SJSA1 (cell line): ENCODE measurements at places on chromosomes 6 and 20. TPM values are rescaled to one million over a fixed set of nuclear protein-coding genes. Genes with fewer than 3 reads are reported as not detected.

DNA sequence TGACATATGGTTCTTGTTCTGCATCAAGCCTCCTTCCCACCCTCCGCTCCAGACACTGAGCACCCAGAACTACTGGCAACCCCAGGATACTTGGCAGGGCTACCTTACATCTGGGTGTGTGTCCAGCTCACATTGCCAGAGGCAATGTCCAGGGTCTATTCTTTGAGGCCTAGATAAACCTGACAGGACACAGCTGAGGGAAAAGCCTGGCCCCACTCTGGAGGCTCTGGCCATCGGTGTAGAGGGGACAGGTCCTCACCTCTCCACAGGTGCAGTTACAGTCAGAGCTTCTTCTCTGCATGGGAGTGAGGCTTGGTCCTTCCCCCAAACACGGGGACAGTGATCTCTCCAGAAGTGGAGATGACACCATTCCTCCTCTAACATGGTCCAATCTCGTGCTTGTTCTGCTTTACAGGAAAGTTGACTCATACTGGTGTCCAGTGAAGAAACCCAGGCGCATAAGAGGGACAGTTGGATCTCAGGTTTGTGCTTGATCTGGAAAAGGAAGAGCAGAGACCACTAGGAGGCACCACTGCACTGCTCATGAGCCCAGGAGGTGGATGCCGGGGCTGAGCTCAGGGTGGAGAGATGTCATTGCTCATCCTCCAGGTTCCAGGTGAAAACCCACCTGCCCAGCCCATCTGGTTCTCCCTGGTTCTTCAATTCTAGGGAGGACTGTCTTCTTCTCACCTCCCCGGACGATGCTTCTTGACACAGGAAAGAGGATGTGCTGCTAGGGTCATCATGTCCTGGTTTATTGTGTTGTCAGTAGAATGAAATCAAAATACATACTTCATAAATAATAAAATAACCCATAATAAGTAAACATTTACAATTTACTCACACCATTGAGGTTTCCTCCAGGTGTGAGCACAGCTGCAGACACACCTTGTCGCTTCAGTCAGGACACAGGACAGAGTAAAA is 14.7 kb downstream of the HLA-F start:
- no peaks in the 10 kb centered on the region for H3K27me3 ChIP-seq
- DNase-seq, result peak; percentile 59
- H3K27ac ChIP-seq, result no peak overlapping the region
- no peak overlapping the region for H3K4me3 ChIP-seq
- no peaks in the 10 kb centered on the region for H3K36me3 ChIP-seq

DNA sequence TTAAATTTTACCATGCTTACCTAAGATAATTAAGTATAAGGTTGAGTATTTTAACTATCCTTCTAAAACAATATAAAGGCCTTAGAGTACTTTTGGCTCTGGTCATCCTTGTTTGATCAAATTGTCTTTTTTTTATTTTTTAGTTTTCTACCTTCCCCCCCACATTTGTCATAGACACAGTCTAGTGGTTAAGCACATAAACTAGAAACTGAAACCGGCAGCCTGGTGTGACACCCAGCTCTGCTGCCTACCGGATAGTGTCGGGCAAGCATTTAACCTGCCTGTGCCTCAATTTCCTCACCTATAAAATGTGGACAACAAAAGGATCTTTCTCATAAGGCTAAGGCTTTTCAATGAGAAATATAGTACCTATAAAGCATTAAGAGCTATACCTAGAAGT is 21.6 kb upstream of the TULP4 start:
- H3K4me3 ChIP-seq, result no peak overlapping the region
- no peaks in the 10 kb centered on the region for H3K27me3 ChIP-seq
- no peaks in the 10 kb centered on the region; the same call in 1 of the 2 replicates for H3K4me1 ChIP-seq
- no peak overlapping the region for H3K27ac ChIP-seq

GRCh38 chr6:136529710-136530109 is 20.5 kb downstream of the MAP7 start:
- H3K27ac ChIP-seq, result no peak overlapping the region
- H3K27me3 ChIP-seq, result peaks cover 13% of the 10 kb centered on the region
- DNase-seq, result no peak

DNA sequence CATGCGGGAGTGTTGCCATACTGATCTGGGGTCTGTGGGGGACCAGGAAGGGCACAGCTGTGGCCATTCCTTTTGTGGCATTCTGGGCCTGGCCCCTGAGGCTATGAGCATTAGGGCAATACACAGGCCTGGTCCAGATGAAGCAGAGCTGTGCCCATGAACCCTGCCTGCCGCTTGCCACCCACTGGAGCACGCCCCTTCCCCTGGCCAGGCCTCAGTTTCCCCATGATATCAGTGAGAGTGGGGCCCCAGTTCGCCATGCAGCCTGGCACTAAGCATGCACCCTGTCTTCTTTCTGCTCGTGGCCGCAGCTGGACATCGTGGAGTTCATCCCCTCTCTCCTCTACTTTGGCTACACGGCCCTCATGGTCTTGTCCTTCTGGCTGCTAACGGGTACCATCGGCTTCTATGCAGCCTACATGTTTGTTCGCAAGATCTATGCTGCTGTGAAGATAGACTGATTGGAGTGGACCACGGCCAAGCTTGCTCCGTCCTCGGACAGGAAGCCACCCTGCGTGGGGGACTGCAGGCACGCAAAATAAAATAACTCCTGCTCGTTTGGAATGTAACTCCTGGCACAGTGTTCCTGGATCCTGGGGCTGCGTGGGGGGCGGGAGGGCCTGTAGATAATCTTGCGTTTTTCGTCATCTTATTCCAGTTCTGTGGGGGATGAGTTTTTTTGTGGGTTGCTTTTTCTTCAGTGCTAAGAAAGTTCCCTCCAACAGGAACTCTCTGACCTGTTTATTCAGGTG is 42.4 kb downstream of the PLAGL2 start:
- no peak overlapping the region for H3K4me3 ChIP-seq
- H3K27me3 ChIP-seq, result no peaks in the 10 kb centered on the region
- no peak for DNase-seq
- peaks cover 55% of the 10 kb centered on the region for H3K36me3 ChIP-seq
- no peaks in the 10 kb centered on the region for H3K4me1 ChIP-seq

DNA sequence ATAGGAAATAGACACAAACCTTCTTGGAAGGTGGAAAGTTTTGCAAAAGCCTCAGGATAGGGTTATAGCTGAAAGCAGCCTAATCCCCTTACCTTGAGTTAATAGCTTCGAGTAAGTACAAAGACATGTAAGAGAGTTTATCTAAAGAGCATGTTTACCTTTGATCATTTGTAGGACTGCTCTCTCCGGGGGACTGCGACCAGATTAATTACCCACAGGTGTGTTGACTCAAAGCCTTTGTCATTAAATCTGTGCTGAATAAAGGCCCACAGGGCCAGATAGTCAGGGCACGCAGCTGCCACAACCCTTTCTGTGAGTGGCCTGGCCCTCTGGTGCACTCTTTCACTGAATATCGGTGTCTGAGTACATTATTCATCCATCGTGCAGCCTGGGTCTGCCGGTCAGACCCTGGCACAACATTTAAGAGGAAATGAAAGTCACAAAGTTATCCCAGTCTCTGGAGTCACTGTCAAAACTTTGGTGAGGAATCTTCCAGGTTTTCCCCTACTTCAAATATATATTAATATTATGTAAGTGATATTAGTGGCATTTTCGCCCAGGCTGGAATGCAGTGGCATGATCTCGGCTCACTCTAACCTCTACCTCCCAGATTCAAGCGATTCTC is 5.4 kb upstream of the MICA start:
- no peak overlapping the region for H3K27ac ChIP-seq
- peaks cover 4% of the 10 kb centered on the region for H3K36me3 ChIP-seq
- peaks cover 22% of the 10 kb centered on the region for H3K4me1 ChIP-seq
- no peak for DNase-seq

GRCh38 chr20:32327087-32327681 is 30.9 kb upstream of the ASXL1 start:
- H3K36me3 ChIP-seq, result peaks cover 23% of the 10 kb centered on the region
- DNase-seq, result no peak
- peaks cover 18% of the 10 kb centered on the region for H3K4me1 ChIP-seq
- H3K27ac ChIP-seq, result no peak overlapping the region
- H3K27me3 ChIP-seq, result no peaks in the 10 kb centered on the region

- DNase-seq, result no peak
- H3K27ac ChIP-seq, result no peak overlapping the region
- no peaks in the 10 kb centered on the region for H3K36me3 ChIP-seq
- no peak overlapping the region for H3K4me3 ChIP-seq
- no peaks in the 10 kb centered on the region for H3K4me1 ChIP-seq
- H3K27me3 ChIP-seq, result no peaks in the 10 kb centered on the region
Observed at GRCh38 chr6:168516944-168517741, 76.2 kb downstream of the SMOC2 start.

DNA sequence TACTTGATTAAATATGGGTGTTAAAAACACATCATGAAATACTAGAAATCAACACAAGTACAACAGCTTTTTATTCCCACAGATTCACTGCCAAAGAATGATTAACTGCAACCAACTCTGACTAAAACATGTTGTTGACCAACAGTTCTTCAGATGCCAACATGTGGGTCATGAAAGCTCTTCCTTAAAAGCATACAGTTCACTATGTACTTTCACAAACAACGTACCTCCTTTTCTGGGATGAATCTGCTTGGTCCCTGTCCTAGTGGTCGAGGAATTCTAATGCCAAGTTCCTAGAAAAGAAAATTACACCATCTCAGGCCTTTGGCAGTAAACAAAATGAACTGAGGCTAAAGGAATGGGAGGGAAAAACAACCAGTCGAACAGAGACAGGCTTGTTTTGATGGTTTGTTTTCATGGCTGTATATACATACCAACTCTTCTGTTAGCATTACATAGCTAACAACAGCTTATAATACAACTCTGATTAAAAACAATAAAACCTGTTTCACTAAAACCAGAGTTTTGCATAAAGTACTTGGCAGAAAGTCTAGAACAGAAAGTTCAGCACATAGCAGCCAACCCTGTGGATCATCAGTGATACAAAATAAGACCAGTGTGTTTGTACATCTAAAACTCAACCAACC is 92.5 kb downstream of the SESN1 start:
- DNase-seq, result no peak
- no peak overlapping the region for H3K4me3 ChIP-seq
- 0 out of 2 replicates have a peak, but pooled peaks cover 4% of the 10 kb centered on the region for H3K36me3 ChIP-seq
- no peaks in the 10 kb centered on the region for H3K27me3 ChIP-seq
- no peak overlapping the region for H3K27ac ChIP-seq

DNA sequence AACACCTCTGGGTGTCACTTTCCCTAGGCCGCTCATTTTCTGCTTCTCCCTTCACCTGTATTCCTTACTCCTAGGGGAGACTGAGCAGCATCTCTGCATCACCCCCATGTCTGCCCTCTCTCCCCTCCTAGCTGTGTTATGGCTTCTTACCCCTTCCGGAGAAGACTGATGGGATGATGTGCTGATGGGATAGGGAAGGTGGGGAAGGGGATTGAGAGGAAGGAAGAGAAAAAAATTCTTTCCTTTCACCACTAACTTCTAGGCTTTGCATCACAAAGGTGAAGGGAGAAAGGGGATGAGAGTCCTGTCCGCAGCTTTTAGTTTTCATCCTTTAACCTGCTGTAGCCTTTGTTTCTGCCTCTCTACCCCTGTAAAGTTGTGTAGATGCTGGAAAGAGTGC is 26.7 kb downstream of the AKAP7 start:
- no peak for DNase-seq
- no peaks in the 10 kb centered on the region for H3K27me3 ChIP-seq
- no peak overlapping the region for H3K27ac ChIP-seq
- H3K4me1 ChIP-seq, result peaks cover 13% of the 10 kb centered on the region

DNA sequence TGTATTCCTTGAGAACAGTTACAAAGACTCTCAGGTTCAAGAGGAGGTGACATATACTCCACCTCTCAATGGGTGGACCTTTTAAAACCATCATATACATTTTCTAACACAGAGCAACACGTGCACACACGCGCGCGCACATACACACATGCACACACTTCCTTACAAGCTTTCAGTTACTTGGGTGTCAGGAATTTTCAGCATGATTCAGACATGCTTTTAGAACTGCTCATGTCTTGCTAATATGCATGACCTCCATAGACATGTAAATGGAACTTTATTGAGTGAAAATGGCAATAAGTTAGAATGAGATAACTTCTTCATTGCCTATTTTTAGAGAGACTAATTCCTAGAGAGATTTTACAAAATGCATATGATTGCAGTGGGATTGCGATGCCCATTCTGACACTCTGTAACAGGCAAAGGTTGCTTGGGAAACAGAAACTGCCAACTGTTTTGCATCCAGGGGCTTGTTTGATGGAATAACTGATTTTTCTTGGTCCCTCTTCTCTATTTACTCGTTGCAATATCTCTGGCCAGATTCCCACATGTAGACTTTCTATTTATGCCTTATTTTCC is 531.4 kb upstream of the RNF217 start:
- DNase-seq, result no peak
- H3K4me3 ChIP-seq, result no peak overlapping the region
- H3K36me3 ChIP-seq, result no peaks in the 10 kb centered on the region
- H3K27me3 ChIP-seq, result no peaks in the 10 kb centered on the region

- no peaks in the 10 kb centered on the region for H3K36me3 ChIP-seq
- H3K4me1 ChIP-seq, result peaks cover 6% of the 10 kb centered on the region; the same call in 1 of the 2 replicates
- no peak overlapping the region for H3K4me3 ChIP-seq
Observed at GRCh38 chr6:6332811-6333244, 12.4 kb upstream of the F13A1 start.

DNA sequence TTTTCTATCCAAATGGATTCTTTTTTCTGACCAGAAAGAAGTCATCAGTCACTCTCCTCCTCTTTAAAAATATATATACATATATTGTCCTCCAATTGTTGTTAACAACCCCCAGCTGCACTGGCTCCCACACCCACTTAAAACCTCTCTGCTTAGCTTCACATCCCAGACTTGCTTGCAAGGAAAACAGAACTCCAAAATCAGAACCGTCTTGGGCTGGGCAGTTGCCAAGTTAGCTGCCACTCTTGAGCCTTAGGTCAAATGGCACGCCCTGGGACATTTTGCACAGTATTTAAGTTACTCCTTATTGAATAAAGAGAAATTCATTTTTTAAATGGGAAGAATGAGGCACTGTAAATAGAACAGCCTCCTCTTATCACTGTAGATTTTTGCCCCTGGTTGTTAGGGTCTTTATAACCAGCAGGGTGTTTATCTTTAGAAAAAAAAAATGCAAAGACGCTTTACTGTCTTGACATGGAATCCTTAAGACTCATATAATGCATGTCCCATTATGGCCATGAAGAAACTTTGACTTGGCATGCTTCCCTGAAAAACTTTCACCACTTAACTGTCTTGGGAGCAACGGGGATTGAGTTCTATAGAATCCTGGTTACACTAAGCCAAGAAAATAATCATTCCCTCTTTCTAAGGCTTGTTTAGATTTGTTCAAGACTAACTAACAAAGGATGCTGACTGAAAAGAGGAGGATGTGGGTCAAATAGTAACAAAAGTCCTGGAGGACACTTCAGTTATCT is 204.5 kb downstream of the ISM1 start:
- no peak for DNase-seq
- no peaks in the 10 kb centered on the region for H3K27me3 ChIP-seq
- H3K4me3 ChIP-seq, result no peak overlapping the region
- no peak overlapping the region for H3K27ac ChIP-seq
- no peaks in the 10 kb centered on the region for H3K4me1 ChIP-seq

DNA sequence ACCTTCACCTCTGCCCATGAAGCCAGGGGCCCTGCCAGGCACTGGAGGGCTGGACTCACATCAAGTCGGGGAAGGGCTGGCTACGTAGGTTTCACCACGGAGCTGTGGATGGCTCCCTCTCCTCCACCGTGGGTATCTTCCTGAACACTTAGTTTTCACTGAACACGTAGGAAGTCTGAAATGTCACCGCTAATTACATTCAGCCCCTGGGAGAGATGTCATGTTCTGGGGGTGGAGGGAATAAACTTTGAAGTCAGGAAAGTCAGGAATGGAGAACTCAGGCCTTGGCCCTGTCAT is 6.5 kb downstream of the LHFPL5 start:
- H3K4me1 ChIP-seq, result peaks cover 8% of the 10 kb centered on the region
- no peak for DNase-seq
- H3K36me3 ChIP-seq, result no peaks in the 10 kb centered on the region
- H3K4me3 ChIP-seq, result no peak overlapping the region
- no peak overlapping the region for H3K27ac ChIP-seq

RBBP8NL gene
- total RNA-seq, result not detected in 2 replicates

AVP gene
- not detected in 2 replicates for total RNA-seq

CRISP2 gene
- total RNA-seq, result not detected in 2 replicates

ILRUN gene
- 28.7 and 47.8 TPM in 2 replicates for total RNA-seq

SLC17A1 gene
- total RNA-seq, result not detected in 2 replicates
